ENCODE measurements at places on chromosomes 6 and 20.

DNA sequence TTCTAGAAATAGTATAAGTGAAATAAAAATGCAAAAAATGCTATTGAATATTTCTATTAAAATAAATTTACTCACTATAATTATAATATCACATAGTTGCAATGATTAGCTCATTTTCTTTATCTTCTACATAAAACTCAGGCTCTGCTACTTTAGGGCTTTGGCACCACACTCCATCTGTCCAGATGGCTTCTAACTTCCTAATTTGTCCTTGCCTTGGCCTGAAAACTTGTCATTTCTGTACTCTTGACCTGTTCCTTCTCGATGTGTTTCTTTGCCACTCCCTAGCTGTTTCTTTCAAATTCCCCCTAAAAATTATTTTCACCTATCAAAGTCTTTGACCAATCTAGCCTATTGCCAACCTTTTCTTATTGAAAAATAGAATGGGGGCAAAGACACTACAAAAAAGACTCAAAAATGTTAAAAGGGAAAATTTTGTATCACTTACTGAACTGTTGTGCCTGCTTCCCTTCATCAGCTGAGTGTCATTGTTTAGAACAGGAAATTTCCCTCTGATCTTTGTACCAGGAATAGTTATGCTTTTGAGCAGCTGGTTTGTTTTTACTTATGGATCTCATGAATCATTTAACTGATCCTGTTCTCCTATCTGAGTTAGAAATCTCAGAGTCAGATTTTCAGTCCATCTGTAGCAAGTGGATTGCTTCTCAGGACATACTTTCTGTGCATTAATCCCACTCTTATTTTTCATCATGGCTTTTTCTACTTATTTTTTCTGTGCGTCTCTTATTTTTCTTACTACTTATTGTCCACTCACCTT, 279.2 kb upstream of the CNR1 start:
- DNase-seq, result no peak

DNA sequence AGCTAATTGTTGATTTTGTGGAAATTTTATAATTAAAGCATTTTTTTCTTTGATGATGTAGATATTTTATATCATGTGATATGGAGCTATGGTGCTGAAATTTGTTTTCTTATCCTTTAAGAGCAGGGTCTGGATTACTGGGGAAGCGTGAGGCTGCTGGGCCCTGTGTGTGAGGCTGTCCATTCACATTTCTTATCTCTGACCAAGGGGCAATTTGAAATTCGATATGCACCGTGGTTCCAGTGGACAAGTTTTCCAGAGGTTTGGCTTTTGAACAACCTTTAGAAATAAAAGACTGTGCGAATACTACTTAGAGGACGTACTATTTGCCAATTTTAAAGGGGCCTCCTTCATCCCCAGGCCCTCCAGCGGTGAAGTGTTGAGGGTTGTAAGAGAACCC, 3.7 kb downstream of the ERMARD start:
- no peak for DNase-seq

DNA sequence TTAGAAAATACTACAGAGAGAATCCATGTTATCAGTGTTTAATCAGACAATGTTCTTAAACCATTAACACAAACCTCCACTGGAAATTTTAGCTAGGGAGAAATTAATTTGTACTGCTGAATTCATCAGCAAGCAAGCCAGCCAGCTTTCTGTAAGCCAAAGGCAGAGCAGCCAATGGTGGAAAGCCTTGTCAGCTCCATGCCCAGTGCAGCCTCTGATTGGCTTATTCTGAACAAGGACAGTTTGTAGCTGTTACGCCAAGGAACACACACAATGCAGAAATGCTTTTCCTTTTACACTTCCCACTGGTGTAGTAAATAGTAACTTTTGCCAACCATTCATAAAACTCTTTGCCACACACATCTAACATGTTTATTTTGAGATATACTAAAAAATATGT, 265.0 kb downstream of the TENT5A start:
- no peak for DNase-seq

- DNase-seq, result no peak
Observed at GRCh38 chr6:14294270-14294951, 176.8 kb downstream of the CD83 start.

- DNase-seq, result no peak
Observed at GRCh38 chr6:158867381-158868121, 48.4 kb upstream of the EZR start.

DNA sequence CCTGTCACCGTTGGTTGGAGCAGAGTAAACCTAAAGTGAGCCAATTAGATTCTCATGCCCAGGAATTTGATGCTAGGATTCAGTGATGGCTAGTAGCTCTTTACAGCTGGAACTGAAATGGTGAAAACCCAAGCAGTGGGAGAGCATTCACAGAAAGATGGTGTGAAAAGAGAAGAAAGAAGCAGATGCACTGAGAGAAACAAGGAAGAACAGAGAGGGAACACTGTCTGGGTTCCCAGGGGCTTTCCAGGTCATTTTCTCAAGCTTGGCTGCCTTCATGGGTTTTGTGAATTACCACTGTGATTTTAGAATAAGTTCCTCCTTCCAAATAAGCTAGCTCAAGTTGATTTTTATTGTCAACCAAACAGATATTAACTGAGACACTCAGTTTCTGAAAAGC, 104.1 kb upstream of the AKIRIN2 start:
- no peak for DNase-seq

DNA sequence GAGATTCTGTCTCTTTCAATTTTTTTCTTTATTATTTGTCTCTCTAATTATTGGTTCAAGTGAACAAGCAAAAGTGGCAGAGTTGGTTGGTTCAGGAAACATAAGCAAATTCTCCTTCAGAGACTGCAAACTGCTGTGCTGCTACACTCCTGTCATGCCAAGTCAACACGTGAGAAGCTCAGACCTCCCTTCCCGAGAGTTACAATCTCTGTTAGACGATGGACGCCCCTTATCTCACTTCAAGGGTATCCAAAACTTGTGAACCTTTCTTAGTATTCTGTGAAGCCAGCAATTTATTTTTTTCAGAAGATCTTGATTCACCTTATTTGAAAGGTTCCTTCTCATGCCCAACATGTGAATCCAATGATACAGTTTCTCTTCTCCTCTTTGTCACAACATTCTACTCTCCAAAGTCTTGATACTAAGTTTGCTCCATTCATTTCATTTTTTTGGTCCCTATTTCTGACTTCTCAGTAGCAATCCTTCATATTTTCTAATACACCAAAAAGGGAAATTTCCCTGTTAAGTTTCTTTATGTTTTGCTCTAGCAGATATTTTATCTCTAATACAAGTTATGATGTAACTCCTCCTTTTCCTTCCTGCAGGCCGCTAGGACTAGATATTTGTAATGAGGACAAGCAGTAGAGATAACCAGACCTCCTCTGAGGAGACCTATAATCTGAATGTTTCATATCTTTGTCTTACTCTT, 448.8 kb upstream of the CITED2 start:
- no peak for DNase-seq

- no peak for DNase-seq
Observed at GRCh38 chr20:45320948-45321595, 13.0 kb upstream of the MATN4 start.

DNA sequence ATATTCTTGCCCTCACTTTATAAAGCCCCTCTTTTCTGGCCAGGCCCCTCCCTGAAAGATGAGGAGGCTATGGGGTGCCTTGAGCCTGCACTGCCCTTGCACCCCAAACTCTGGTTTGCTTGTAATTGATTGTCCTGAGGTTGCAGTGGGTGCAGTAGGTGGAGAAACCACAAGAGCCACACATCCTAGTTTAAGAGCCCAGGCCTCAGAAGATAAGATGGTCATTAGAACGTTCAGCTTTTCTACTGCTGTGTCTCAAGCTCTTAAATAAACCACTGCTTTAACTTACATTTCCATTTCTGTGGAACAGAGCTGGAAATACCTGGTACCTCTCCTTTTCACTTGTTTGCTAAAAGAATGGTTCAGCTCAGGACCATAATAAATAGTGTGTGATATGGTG, 9.0 kb downstream of the MRAP2 start:
- DNase-seq, result no peak

DNA sequence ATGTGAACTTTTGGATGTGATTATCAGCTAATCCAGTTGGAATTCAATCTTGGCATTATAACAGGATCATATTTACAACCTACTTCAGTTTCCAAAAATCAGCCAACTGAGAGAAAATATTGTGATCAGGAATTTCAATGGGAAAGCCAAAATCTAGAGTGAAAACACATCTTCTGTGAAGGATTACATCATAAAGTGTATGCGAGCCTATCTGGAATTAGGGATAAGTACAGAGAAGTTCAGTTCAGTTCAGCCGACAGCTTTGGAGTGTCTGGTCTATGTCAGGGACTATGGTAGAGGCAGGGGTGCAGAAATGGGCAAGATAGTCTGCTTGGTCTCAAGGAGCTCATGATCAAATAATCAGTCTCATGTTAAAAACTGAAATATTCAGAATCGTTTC, 12.3 kb upstream of the PRIM2 start:
- no peak for DNase-seq

GRCh38 chr20:57231951-57232428, 34.5 kb downstream of the BMP7 start:
- no peak for DNase-seq

- DNase-seq, result peak; percentile 28
Observed at GRCh38 chr20:21102603-21103311, 3.4 kb downstream of the LINC00237 start.

- no peak for DNase-seq
Observed at GRCh38 chr6:16576451-16577368, 184.6 kb downstream of the ATXN1 start.

All from T follicular helper cell (primary cell).